ENCODE measurements at places on chromosomes 16 and 17.

GRCh38 chr17:74821655-74822334, 37.9 kb downstream of the GRIN2C start:
- DNase-seq = no peak

- no peak for DNase-seq
Observed at GRCh38 chr17:3594051-3594800, 15.0 kb downstream of the TRPV1 start.

DNA sequence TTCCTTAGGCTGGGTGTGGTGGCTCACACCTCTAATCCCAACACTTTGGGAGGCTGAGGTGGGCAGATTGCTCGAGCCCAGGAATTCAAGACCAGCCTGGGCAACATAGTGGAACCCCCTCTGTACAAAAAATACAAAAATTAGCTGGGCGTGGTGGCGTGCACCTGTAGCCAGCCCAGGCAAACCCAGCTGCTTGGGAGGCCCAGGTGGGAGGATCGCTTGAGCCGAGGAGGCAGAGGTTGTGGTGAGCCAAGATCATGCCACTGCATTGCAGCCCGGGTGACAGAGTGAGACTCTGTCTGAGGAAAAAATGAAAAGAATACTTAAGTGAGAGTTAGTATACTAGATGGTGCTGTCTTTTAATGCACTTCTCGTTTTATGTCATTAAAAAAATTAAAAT, 15.1 kb downstream of the PPM1D start:
- no peak for DNase-seq

- no peak for DNase-seq
Observed at GRCh38 chr17:69179227-69179952, 37.7 kb upstream of the ABCA6 start.

DNA sequence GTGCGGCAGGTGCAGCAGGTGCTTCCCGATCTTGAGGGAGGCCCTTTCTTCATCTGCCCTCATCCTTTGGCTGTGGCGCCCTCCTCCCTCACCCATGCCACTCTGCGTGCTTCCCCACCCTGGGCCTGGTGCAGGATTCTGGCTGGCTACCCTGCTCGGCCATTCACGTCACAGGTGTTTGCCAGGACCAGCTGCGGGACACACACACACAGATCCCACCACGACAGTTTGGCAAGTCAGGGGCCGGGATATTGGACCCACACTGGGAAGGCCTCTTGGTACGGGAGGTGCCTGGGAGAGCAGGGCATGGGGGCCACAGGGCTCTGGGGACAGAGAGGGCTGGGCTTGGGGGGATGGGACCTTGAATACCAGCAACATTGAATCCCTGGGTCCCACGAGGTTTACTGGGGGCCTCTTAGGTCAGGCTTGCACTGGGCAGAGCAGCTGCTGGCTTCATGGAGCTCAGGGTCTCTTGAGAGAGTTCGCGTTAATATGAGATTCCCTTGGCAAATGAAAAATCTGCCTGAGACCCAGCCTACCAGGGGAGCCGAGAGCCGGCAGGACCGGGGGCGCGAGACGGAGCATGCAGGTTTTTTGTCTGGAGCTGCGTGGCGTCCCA, 15.1 kb downstream of the ADCY7 start:
- DNase-seq = peak; percentile 49

DNA sequence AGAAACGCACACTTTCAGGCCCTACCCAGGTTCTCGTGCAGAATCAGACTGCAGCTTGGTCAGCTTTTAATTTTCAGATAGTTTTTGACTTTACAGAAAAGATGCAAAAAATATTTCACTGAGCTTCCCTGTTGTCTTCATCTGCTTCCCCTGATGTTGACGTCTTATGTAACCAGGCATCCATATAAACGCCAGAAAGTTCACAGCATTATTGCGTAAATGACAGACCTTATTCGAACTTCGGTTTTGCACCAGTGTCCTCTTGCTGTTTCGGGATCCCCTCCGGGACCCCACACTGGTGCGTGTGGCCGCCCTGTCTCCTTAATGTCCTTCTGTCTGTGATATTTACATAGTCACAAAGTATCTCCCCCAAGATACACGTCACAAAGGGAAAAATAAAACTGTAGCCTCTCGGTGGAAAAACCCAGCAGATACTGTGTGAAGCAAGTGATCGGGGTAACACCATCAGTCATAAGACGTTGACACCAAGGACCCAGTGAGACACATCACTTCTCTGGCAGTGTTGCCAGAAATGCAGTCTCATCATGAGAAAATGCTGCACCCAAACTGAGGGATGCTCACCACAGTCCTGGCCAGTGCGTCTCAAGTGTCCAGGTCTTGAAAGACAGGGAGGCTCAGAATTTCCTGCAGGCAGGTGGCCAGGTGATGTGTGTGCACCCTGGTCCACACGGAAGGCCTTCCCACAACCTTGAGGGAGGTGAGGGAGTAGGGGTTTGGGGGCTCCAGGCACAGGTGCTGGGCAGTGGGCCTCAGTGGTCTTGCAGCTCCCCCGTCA, 4.3 kb downstream of the BANP start:
- peak; percentile 42 for DNase-seq
